ENCODE measurements at places on chromosomes 12 and 14. TPM values are rescaled to one million over a fixed set of nuclear protein-coding genes. Genes with fewer than 3 reads are reported as not detected.

Gene DCN
- 82.7 TPM for total RNA-seq

Gene OR4E2
- total RNA-seq: not detected

Gene CMKLR1
- 3.1 TPM for total RNA-seq

Gene GPR132
- total RNA-seq: 0.24 TPM
